Stimulated activated CD8-positive, alpha-beta memory T cell treated with anti-CD3 and anti-CD28 coated beads, Interleukin-15, amount 100 ng/mL, for 48 hours (primary cell): ENCODE measurements at places on chromosomes 16 and 17.

- DNase-seq, result no peak
These were observed 1.5 kb downstream of the TNRC6C start for GRCh38 chr17:77959926-77960521.

GRCh38 chr17:16171613-16172012 is 43.7 kb downstream of the NCOR1 start:
- DNase-seq, result no peak

GRCh38 chr17:16466407-16466806 is 25.6 kb downstream of the LRRC75A start:
- DNase-seq, result no peak

- DNase-seq, result no peak
These were observed 287.0 kb upstream of the XYLT1 start for GRCh38 chr16:17757808-17758207.

GRCh38 chr17:2027528-2028233 is 2.3 kb upstream of the DPH1 start:
- no peak for DNase-seq

DNA sequence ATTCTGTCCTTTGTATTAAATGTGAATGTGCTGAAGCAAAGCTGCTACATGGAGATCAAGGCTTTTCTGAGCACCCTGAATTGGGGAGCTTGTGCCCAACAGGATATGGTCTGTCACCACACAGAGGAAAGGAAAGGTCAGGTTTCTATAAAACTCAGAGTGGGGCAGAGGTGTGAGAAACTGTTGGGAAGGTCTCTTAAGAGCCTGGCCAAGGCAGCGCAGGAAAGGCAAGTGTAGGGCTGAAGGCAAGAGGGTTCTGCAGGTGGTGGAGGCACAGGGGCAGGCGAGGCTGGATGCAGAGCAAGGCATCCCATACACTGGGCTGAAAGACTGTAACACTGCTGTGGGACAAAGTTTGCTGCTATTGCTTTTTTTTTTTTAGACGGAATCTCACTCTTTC is 8.1 kb downstream of the COX6A2 start:
- no peak for DNase-seq

GRCh38 chr17:80000981-80001775 is 34.5 kb downstream of the TBC1D16 start:
- DNase-seq, result no peak

- DNase-seq, result no peak
These were observed 26.8 kb downstream of the DYNLL2 start for GRCh38 chr17:58110012-58110411.

- DNase-seq, result no peak
These were observed 21.2 kb downstream of the SAP30BP start for GRCh38 chr17:75688209-75688825.

GRCh38 chr16:23152386-23153178 is 3.3 kb upstream of the USP31 start:
- no peak for DNase-seq

DNA sequence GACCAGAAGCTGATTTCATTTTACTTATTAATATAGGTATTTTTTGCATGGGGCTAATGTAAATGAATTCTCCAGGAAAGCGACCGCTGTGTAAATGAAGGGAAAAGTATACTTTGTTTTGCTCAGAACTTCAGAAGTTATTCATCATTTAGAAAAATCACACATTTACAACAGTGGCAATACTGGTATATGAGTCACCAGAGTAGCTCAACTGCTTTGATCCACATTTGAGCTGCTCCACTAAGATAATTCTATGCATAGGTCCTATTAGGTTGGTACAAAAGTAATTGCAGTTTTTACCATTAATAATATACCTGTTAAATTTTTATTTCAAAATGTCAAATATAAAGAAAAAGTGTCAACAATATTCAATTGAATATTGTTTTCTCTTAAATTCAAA is 22.9 kb upstream of the DYNLRB2 start:
- DNase-seq, result no peak

- no peak for DNase-seq
These were observed 37.7 kb downstream of the SLC7A5 start for GRCh38 chr16:87831421-87832136.

DNA sequence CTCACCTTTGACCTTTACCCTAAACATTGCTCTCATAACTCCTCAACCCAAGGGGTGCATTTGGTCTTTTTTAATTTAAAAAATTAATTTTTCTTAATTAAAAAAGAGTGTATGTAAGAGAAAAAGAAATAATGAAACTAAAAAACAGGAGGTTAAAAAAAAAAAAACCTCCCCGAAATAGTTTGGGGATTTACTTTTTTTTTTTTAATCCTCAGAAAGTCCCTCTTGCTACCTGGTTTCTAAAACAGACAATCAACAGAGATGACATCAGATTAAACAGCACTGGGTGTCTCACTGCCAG is 301.3 kb downstream of the SOX9 start:
- DNase-seq, result no peak

DNA sequence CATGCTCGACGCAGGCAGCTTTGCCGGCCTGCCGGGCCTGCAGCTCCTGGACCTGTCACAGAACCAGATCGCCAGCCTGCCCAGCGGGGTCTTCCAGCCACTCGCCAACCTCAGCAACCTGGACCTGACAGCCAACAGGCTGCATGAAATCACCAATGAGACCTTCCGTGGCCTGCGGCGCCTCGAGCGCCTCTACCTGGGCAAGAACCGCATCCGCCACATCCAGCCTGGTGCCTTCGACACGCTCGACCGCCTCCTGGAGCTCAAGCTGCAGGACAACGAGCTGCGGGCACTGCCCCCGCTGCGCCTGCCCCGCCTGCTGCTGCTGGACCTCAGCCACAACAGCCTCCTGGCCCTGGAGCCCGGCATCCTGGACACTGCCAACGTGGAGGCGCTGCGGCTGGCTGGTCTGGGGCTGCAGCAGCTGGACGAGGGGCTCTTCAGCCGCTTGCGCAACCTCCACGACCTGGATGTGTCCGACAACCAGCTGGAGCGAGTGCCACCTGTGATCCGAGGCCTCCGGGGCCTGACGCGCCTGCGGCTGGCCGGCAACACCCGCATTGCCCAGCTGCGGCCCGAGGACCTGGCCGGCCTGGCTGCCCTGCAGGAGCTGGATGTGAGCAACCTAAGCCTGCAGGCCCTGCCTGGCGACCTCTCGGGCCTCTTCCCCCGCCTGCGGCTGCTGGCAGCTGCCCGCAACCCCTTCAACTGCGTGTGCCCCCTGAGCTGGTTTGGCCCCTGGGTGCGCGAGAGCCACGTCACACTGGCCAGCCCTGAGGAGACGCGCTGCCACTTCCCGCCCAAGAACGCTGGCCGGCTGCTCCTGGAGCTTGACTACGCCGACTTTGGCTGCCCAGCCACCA is 9.7 kb downstream of the VASN start:
- no peak for DNase-seq

DNA sequence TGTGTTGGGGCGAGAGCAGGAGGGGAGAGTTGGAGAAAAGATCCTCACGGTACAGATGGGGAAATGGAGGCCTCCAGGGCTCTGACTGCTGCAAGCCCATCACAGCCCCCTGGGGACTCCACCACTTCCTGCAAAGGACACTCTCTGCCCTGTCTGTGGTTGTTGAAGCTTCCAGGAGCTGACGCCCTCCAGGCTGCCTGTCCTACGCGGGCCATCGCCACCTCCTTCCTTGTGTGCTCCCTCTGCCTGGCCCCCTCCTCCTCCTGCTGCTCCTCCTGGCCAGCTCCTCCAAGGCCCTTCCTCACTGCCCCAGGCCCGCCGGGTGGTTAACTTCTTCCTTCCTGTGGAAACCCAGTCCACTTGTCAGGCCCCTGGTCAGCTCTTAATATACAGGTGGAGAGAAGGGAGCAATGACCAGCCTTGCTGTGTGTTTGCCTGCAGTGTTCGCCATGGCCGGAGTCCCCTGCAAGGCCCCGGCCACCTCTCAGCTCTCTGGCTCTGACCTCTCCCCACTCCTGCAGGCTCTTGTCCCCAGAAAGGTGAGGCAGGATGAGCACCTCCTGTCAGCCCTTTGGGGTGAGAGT is 18.4 kb upstream of the STAC2 start:
- no peak for DNase-seq

DNA sequence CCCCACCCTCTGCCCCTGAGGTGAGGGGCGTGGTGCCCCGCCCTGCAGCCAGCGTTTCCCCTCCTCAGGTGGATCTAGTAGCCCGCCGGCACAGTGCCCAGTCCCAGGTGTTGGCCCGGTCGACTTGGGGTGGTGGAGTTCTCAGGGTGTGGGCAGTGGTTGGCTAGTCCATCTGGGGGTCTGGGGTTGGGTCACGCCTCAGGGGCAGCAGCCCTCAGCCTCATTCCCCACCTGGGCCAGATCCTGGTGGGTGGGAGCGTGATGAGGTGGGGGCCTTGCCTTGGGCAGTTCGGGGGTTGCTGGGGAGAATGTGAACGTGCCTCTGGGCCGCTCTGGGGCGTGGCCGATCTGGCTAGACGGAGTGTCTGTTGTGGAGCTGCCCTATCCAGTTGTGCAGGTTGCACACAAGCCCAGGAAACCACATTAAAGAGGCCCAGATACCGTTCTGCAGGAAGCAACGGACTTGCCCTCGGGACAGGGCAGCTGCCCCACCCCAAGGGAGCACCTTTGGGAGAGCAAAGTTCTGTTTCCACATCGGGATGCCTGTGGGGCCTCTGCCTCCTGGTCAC is 32.0 kb downstream of the GSE1 start:
- DNase-seq, result no peak

DNA sequence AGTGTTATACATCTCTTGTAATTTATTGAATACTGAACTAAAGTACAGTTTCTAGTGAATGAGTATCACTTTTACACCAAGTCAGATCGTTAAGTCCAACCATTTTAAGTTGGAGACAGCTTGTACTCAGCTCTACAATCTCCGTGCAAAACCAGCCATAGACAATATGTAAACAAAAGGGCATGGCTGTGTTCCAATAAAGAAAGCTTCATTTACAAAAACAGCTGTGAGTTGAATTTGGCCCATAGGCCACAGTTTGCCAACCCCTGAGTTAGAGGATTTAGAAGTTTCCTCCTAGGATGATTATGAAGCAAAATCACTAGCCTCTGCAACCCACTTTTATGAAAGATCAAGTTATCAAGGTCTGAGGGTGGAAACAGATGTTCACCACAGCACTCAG is 105.7 kb upstream of the RCVRN start:
- DNase-seq, result no peak

- DNase-seq, result no peak
These were observed 2.2 kb downstream of the KRT12 start for GRCh38 chr17:40864661-40865390.

- no peak for DNase-seq
These were observed 32.9 kb downstream of the WDR45B start for GRCh38 chr17:82615084-82616020.

- DNase-seq, result no peak
These were observed 6.2 kb downstream of the N4BP1 start for GRCh38 chr16:48603647-48604376.

DNA sequence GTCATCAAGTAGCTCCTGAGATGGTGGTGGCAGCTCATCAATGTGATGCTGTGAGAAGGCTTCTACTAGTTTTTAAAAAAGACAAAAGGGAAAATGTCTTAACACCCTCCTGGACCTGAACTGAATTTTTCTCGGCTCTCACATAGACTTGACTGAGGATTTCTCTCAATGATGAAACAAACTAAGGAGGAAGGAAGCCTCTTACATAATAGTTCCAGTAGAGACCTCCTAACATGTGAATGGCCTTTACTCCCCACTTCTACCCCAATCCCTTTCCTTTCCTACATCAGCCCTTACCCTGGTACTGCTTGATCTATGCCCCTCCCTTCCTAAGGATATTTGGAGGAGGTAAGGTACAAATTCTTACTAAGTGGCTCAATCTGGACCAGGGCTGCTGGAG is 54.8 kb upstream of the MTMR4 start:
- DNase-seq, result no peak

DNA sequence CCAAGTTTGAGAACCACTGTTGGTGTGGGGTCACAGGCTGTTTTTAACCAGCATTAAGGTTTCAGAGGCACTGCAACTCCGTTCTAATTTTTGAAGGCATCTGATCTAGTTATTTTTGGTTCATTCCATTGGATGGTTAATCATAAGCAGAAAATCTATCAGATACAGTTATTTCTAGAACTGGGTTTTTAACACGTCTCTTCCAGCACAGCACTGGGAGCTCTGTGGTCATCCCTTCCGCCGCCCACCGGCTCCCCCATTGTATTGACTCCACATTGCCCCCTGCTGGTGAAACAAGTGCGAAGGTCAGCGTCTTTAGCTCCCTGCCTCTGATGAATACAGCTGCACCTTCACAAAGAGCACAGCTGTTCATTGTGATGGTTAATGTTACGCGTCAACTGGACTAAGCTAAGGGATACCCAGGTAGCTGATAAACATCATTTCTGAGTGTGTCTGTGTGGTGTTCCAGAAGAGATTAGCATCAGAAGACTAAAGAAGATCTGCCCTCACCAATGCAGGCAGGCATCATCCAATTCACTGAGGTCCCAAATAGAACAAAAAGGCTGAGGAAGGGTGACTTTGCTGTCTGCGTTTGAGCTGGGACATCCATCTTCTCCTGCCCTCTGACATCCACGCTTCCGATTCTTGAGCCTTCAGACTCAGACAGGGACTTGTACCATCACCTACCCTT is 8.5 kb downstream of the CCL18 start:
- peak; percentile 77 for DNase-seq

- no peak for DNase-seq
These were observed 64.5 kb downstream of the SMPD3 start for GRCh38 chr16:68383858-68384257.

GRCh38 chr17:72976971-72977770 is 115.3 kb downstream of the SLC39A11 start:
- no peak for DNase-seq

DNA sequence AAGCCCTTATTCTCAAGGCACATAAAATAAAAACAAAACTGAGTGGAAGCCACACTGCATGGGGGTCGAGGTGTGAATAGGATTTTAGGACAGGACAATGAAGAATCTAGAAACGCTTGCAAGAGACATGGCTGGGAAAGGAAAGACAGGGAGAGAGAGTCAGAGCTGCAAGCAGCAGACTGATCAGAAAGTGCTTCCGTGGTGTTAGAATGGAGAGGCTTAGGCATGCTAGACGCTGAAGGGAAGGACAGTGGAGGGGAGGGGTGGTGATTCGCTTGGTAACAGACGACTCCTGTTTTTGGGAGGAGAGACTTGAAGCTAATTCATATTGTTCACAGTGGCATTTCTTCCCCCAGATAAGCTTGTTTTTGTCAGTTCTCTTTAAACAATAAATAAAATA is 173.5 kb downstream of the AIPL1 start:
- DNase-seq, result no peak

GRCh38 chr16:85017151-85017550 is 5.8 kb upstream of the ZDHHC7 start:
- no peak for DNase-seq

- peak; percentile 98 for DNase-seq
These were observed 627 bp upstream of the P4HB start for GRCh38 chr17:81860756-81861568.

GRCh38 chr17:83203073-83203471 is 123.7 kb downstream of the METRNL start:
- DNase-seq, result no peak
